Bronchus fibroblast of lung (primary cell): ENCODE measurements at places on chromosomes 2 and 18. TPM values are rescaled to one million over a fixed set of nuclear protein-coding genes. Genes with fewer than 3 reads are reported as not detected.

The ERICH2 gene
- total RNA-seq: not detected in 2 replicates

The GPR35 gene
- total RNA-seq: under 0.01 and 0.15 TPM in 2 replicates

The IL36RN gene
- total RNA-seq: not detected in 2 replicates

The SAG gene
- total RNA-seq: not detected in 2 replicates

The LHCGR gene
- total RNA-seq: not detected in 2 replicates
